Activated CD8-positive, alpha-beta T cell treated with anti-CD3 and anti-CD28 coated beads for 36 hours (primary cell): ENCODE measurements at places on chromosomes 3 and 15. TPM values are rescaled to one million over a fixed set of nuclear protein-coding genes. Genes with fewer than 3 reads are reported as not detected.

ACOX2 gene
- total RNA-seq, result not detected

UROC1 gene
- total RNA-seq, result not detected

GOLGA6A gene
- total RNA-seq, result not detected

ZXDC gene
- total RNA-seq, result 29.8 TPM

TMC3 gene
- not detected for total RNA-seq

GRCh38 chr15:29542994-29543393, 273.4 kb upstream of the NSMCE3 start:
- DNase-seq, result no peak

- DNase-seq, result no peak
Measured at GRCh38 chr3:181715571-181716340, 4.0 kb downstream of the SOX2 start.

DNA sequence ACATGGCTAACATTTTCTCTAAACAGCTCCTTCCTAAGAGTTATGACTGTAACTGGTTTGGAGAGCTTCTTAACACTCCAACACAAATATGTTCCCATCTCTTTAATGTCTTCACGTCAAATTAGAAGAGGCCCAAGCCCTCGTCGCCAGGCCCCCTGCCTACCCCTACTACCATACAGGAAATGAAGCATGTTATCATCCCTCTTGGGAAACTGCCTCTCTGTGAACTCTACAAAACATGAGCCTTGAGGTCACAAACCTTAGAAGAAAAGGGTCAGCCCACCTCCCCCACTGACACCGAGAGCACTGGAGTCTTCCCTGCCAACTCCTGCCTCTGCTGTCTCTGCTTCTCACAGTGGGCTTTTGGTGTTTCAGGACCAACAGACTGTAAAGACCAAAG, 243.1 kb upstream of the STT3B start:
- DNase-seq, result no peak

DNA sequence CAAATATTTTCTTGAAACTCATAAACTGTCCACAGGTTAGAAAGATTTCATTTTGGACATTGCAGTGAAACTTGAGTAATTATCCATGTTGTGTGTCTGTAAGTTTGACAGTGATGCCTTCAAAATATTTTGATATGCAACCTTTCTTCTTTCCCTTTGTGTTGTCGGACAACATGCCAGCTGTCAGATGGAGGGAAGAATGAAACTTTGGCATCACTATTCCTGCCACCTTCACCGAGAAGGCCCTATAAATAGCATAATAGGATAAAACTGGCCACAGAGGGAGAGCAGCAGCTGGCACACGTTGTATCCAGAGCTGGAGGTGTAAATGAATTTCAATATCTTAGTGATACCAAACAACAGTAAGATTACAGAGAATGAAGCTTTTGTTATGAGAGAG, 436.7 kb upstream of the CFAP20DC start:
- DNase-seq, result no peak

DNA sequence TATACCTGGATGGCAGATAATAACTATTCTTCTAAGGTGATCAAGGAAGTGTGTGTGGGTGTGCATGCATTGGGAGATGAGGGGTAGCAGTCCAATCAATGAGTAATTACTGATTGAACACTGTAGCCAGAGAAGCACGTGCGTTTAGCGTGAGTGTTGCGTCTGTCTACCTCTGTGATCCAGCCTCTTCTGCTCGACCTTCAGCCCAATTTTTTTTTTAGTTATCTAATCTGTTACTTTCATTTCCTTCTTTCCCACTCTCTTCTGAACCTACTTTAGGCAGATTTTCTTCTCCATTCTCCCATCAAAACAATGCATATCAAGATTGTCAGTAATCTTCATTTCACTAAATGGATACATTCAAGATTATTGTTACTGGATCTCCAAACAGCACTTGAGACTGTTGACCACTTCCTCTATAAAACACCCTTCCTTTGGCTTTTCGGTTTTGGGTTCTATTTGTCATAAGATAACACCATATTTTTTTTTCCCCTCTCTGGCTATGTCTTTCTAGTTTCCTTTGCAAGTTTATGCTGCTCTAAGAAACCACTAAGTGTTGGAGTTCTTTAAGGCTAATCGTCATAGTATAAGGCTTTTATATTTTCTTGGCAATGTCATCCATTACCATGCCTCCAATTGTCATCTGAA, 41.0 kb downstream of the MCTP2 start:
- DNase-seq, result peak; percentile 40

- no peak for DNase-seq
Measured at GRCh38 chr15:67531379-67531914, 10.5 kb downstream of the C15orf61 start.

DNA sequence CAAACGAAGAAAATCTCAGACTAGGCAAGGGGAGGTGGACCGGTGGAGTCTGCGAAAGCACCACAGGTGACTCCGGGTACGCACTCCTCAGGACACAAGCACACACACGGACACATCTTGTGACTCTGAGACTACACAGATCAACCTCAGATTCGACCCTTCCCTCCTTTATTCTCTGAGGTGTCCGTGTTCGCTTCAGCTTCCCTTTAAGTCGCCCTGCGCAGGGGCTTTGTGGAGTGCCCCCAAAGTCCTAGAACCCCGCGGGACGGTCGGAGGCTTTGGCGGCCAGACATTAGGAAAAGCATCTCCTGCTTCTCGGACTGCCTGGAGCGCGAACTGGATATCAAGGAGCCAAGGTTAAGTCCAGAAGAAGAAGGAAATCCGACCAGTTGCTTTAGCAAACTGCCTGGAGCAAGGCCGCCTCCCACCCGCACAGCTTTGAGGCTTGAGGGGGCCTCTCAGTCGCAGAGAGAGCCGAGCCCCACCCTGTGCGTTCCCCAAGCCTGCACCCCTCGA, 730 bp downstream of the DGKG start:
- no peak for DNase-seq
